MCF 10A (cell line): ENCODE measurements at places on chromosomes 6 and 20. TPM values are rescaled to one million over a fixed set of nuclear protein-coding genes. Genes with fewer than 3 reads are reported as not detected.

GRCh38 chr6:73515204-73515655, 5.6 kb downstream of the EEF1A1 start:
- H3K4me1 ChIP-seq = peaks cover 12% of the 10 kb centered on the region
- H3K4me3 ChIP-seq = no peak overlapping the region
- peak; percentile 32 for DNase-seq
- H3K36me3 ChIP-seq = peaks cover 86% of the 10 kb centered on the region

GGTLC1 gene
- total RNA-seq = not detected in 2 replicates

- H3K27ac ChIP-seq = no peak overlapping the region
- peak; percentile 16 for DNase-seq
- H3K36me3 ChIP-seq = no peaks in the 10 kb centered on the region
- peaks cover 78% of the 10 kb centered on the region for H3K27me3 ChIP-seq
- peaks cover 9% of the 10 kb centered on the region for H3K4me1 ChIP-seq
Observed at GRCh38 chr6:127520066-127520465, 931 bp upstream of the MTCL3 start.

DNA sequence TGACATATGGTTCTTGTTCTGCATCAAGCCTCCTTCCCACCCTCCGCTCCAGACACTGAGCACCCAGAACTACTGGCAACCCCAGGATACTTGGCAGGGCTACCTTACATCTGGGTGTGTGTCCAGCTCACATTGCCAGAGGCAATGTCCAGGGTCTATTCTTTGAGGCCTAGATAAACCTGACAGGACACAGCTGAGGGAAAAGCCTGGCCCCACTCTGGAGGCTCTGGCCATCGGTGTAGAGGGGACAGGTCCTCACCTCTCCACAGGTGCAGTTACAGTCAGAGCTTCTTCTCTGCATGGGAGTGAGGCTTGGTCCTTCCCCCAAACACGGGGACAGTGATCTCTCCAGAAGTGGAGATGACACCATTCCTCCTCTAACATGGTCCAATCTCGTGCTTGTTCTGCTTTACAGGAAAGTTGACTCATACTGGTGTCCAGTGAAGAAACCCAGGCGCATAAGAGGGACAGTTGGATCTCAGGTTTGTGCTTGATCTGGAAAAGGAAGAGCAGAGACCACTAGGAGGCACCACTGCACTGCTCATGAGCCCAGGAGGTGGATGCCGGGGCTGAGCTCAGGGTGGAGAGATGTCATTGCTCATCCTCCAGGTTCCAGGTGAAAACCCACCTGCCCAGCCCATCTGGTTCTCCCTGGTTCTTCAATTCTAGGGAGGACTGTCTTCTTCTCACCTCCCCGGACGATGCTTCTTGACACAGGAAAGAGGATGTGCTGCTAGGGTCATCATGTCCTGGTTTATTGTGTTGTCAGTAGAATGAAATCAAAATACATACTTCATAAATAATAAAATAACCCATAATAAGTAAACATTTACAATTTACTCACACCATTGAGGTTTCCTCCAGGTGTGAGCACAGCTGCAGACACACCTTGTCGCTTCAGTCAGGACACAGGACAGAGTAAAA, 14.7 kb downstream of the HLA-F start:
- DNase-seq = peak; percentile 84
- peaks cover 18% of the 10 kb centered on the region for H3K4me1 ChIP-seq
- no peak overlapping the region for H3K4me3 ChIP-seq
- H3K27me3 ChIP-seq = no peaks in the 10 kb centered on the region

DNA sequence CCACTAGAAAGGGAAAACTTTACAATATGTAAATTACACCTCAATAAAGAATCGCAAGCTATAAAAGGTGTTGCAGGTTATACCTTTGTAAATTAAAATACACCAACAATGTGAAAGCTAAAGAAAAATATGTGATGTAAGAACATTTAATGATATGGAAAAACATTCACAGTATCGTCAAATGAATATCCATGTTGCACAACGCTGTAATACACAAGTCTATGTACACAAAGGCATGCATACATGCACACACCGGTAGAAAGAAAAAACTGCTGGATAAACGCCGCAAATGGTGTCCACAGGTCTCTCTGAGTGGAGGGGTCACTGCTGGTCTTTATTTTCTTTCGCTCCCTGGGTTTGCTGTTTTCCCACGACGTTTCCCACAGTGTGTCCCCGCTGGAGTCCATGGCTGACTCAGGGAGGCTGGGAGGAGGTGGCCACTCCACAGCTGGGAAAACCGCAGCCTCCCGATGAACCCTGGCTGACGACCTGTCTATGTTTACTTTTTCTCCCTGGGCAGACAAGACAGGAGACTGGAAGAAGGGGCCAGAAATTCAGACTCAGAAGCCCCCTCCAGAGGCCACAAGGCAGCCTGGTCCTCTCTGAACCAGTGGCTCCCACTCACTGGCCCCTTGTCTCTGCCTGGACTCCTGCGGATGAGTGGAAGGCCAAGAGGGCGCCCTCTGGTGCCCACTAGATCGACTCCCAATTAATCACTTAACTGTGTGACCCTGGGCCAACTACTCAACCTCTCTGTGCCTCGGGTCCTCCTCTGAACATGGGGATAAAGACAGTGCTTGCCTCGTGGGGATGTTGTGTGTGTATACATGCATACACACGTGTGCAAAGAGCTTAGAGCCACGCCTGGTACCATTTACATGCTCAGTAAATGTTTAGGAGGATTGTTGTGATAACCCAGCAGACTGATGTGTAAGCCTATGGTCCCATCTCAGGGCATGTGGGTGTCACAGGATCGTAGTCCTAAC, 12.8 kb upstream of the BPI start:
- no peak overlapping the region for H3K27ac ChIP-seq
- H3K27me3 ChIP-seq = no peaks in the 10 kb centered on the region
- no peaks in the 10 kb centered on the region for H3K4me1 ChIP-seq
- no peak for DNase-seq
- no peak overlapping the region for H3K4me3 ChIP-seq
- no peaks in the 10 kb centered on the region for H3K36me3 ChIP-seq

DNA sequence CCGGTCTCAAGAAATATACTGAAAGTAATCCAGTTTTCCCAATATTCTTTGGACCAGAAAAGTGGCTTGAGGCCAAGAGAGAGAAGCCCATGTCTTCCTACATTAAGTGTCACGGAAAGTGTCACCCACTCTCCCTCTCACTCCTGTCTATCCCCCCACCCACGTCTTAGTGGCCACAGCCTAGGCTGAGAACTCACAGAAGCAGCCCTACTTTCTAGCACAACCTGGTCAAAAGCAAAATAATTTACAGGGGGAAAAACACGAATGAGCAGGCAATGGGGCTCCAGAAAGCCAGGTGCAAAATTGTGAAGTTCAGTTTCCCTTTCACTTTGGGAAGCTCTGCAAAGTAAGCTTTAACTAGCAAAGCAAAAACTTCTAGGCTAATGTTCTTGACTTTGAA, 118.0 kb downstream of the OPRM1 start:
- H3K4me1 ChIP-seq = peaks cover 4% of the 10 kb centered on the region
- DNase-seq = no peak
- no peaks in the 10 kb centered on the region for H3K36me3 ChIP-seq
- no peak overlapping the region for H3K4me3 ChIP-seq

DNA sequence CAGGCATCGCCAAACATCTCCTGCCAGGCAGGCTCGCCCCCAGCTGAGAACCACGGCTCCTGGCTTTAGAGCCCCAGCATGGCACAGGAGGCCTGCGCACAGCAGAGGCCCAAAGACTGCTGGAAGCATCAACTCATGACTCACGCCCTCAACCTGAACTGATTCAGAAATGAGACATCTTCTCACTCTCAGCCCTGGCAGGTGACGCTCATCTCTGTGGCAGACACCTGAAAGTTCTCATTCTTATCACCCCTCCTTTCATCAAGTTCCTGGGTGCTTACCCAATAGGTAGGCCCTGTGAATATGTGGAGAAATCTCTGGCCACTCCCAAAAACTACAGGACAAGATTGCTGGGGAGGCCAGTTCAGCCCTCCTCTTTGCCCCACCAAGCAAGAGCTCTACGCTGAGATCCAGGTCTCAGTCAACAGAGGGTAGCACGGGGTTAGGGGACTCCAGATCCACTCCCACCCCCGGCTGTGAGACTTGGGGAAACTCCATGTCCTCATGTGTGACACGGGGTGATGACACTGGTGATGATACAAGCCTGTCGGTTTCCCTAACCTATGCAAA, 11.3 kb downstream of the NFATC2 start:
- DNase-seq = peak; percentile 58
- H3K27ac ChIP-seq = no peak overlapping the region
- no peaks in the 10 kb centered on the region for H3K27me3 ChIP-seq
- peaks cover 11% of the 10 kb centered on the region for H3K4me1 ChIP-seq

GRCh38 chr20:51345601-51346101, 196.9 kb downstream of the NFATC2 start:
- H3K27me3 ChIP-seq = no peaks in the 10 kb centered on the region
- H3K4me1 ChIP-seq = peaks cover 13% of the 10 kb centered on the region
- no peak overlapping the region for H3K27ac ChIP-seq
- H3K4me3 ChIP-seq = no peak overlapping the region

ANKEF1 gene
- 5.6 and 7.2 TPM in 2 replicates for total RNA-seq

TNFRSF6B gene
- 12.3 and 24.4 TPM in 2 replicates for total RNA-seq

- peaks cover 81% of the 10 kb centered on the region for H3K27me3 ChIP-seq
- DNase-seq = no peak
- no peak overlapping the region for H3K4me3 ChIP-seq
- no peaks in the 10 kb centered on the region for H3K36me3 ChIP-seq
- no peak overlapping the region for H3K27ac ChIP-seq
Observed at GRCh38 chr6:167528976-167529375, 204.1 kb downstream of the TTLL2 start.

DNA sequence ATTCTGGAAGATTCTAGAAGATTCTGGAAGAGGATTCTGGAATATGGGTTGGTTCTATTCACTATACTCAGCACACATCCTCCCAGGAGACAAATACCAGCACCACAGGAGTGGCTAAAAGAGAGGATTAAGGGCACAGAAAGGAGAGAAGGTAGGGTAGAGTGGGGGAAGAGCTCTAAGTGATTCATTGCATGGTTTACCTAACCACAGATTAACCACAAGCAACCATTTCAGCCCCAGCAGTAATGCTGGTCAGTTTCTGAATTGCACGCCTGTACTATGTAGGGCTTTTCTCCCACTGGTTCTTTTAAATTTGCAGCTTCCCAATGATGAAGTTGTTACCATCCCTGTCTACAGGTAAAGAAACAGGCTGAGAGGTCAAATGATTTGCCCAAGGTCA, 192.7 kb upstream of the PMEPA1 start:
- no peaks in the 10 kb centered on the region for H3K36me3 ChIP-seq
- peaks cover 63% of the 10 kb centered on the region for H3K27me3 ChIP-seq
- peak; percentile 41 for DNase-seq
- no peak overlapping the region for H3K27ac ChIP-seq
- H3K4me3 ChIP-seq = no peak overlapping the region
- H3K4me1 ChIP-seq = peaks cover 13% of the 10 kb centered on the region

GABRR2 gene
- not detected in 2 replicates for total RNA-seq

- no peak overlapping the region for H3K4me3 ChIP-seq
- H3K27ac ChIP-seq = no peak overlapping the region
- peaks cover 51% of the 10 kb centered on the region for H3K27me3 ChIP-seq
- H3K36me3 ChIP-seq = no peaks in the 10 kb centered on the region
- DNase-seq = no peak
Observed at GRCh38 chr20:62216636-62217566, 3.2 kb downstream of the HRH3 start.

GRCh38 chr6:121584586-121585369, 149.3 kb downstream of the GJA1 start:
- H3K4me1 ChIP-seq = no peaks in the 10 kb centered on the region
- no peak for DNase-seq
- no peak overlapping the region for H3K4me3 ChIP-seq
- H3K27me3 ChIP-seq = no peaks in the 10 kb centered on the region
- H3K36me3 ChIP-seq = no peaks in the 10 kb centered on the region
- H3K27ac ChIP-seq = no peak overlapping the region

GRCh38 chr6:1865585-1865984, 255.9 kb downstream of the FOXC1 start:
- H3K27me3 ChIP-seq = no peaks in the 10 kb centered on the region
- H3K4me3 ChIP-seq = no peak overlapping the region
- DNase-seq = no peak
- no peaks in the 10 kb centered on the region for H3K4me1 ChIP-seq
- H3K36me3 ChIP-seq = no peaks in the 10 kb centered on the region

GRCh38 chr6:75205776-75206575, at the start of gene COL12A1:
TSS of gene COL12A1 (minus strand) at chr6:75206053. CDS start at chr6:75202792, 3,261 bp downstream.
- H3K27me3 ChIP-seq = no peaks in the 10 kb centered on the region
- H3K27ac ChIP-seq = peak within 1 kb of the TSS; percentile 90
- peaks cover 5% of the 10 kb centered on the region for H3K36me3 ChIP-seq

BTNL2 gene
- total RNA-seq = not detected in 2 replicates

DNA sequence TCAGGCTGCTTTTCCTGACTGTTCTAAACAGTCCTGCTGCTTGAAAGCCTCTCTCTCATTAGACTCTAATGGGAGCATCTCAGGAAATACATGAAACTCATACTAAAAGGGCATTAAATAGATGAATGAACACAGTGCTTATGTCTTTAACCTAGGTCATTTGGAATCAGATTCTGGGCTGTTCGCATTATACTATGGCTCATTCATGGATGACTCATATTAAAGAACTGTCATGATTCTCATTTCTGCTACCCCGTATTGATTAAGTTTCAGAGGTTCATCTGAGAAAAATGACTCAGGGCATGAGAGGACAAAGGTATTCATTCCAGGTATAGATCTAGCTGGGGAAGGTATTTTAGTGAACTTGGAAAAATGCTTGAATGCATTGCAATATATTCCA, 335.5 kb downstream of the GJA1 start:
- no peak overlapping the region for H3K27ac ChIP-seq
- peak; percentile 13 for DNase-seq
- peaks cover 6% of the 10 kb centered on the region for H3K4me1 ChIP-seq

- no peaks in the 10 kb centered on the region for H3K27me3 ChIP-seq
- H3K4me1 ChIP-seq = no peaks in the 10 kb centered on the region
- H3K27ac ChIP-seq = no peak overlapping the region
- H3K4me3 ChIP-seq = no peak overlapping the region
Observed at GRCh38 chr6:108476376-108476775, 84.3 kb upstream of the FOXO3 start.

AURKA gene
- 65.8 and 75.3 TPM in 2 replicates for total RNA-seq

DNAH8 gene
- not detected in 2 replicates for total RNA-seq

- DNase-seq = peak; percentile 59
- peaks cover 5% of the 10 kb centered on the region for H3K36me3 ChIP-seq
- H3K27ac ChIP-seq = peak within 1 kb of the TSS; percentile 79
- H3K4me1 ChIP-seq = peaks cover 6% of the 10 kb centered on the region
- peak within 1 kb of the TSS; percentile 81 for H3K4me3 ChIP-seq
- H3K27me3 ChIP-seq = no peaks in the 10 kb centered on the region
Observed at GRCh38 chr6:2971420-2972218, at the start of gene SERPINB6. TSS of gene SERPINB6 (minus strand) at chr6:2971567. CDS start at chr6:2959332, 12,235 bp downstream.

GRCh38 chr6:89414215-89414614, 2.1 kb upstream of the RRAGD start:
- no peak overlapping the region for H3K4me3 ChIP-seq
- no peaks in the 10 kb centered on the region for H3K4me1 ChIP-seq
- H3K27me3 ChIP-seq = peaks cover 27% of the 10 kb centered on the region
- no peak overlapping the region for H3K27ac ChIP-seq

FUCA2 gene
- total RNA-seq = 54.8 and 62.2 TPM in 2 replicates

GRCh38 chr6:85747666-85748065, 105.0 kb upstream of the SYNCRIP start:
- H3K4me3 ChIP-seq = no peak overlapping the region
- DNase-seq = peak; percentile 6
- no peaks in the 10 kb centered on the region for H3K27me3 ChIP-seq
- no peak overlapping the region for H3K27ac ChIP-seq
